ENCODE measurements at places on chromosomes 11 and 22. TPM values are rescaled to one million over a fixed set of nuclear protein-coding genes. Genes with fewer than 3 reads are reported as not detected.

The TRPC6 gene
- total RNA-seq = not detected

The TPBGL gene
- not detected for total RNA-seq

The OR8G5 gene
- 0.46 TPM for total RNA-seq

The DRD2 gene
- total RNA-seq = not detected

The MS4A5 gene
- not detected for total RNA-seq

The PRR5L gene
- total RNA-seq = 4.7 TPM

The MRGPRX3 gene
- not detected for total RNA-seq

GRCh38 chr11:95138448-95138847 is 48.8 kb downstream of the ENDOD1 start:
- H3K27ac ChIP-seq = no peak overlapping the region
- H3K4me3 ChIP-seq = no peak overlapping the region
- no peaks in the 10 kb centered on the region for H3K36me3 ChIP-seq

DNA sequence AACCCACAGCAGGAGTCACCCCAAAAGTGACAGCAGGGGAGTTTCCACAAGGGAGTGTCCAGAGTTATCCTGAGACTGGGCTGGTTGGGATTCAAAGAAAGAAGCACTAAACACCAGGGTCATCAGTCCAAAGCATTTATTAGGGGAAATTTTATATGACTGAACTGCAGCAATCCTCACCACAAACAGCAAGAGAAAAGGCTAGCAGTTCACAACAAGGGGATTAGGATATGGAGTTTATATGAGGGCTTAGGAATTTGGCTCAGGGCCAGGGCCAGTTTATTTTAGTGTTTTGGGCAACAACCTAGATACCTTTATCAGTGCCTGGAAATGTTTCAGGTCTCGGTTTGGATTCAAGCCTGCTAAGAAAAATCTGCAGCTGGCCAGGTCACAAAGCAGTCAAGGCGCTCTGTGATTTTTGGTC is 4.6 kb upstream of the TMEM126A start:
- H3K27me3 ChIP-seq = no peaks in the 10 kb centered on the region
- no peaks in the 10 kb centered on the region for H3K36me3 ChIP-seq
- H3K27ac ChIP-seq = no peak overlapping the region
- DNase-seq = peak; percentile 46
- H3K4me3 ChIP-seq = no peak overlapping the region

DNA sequence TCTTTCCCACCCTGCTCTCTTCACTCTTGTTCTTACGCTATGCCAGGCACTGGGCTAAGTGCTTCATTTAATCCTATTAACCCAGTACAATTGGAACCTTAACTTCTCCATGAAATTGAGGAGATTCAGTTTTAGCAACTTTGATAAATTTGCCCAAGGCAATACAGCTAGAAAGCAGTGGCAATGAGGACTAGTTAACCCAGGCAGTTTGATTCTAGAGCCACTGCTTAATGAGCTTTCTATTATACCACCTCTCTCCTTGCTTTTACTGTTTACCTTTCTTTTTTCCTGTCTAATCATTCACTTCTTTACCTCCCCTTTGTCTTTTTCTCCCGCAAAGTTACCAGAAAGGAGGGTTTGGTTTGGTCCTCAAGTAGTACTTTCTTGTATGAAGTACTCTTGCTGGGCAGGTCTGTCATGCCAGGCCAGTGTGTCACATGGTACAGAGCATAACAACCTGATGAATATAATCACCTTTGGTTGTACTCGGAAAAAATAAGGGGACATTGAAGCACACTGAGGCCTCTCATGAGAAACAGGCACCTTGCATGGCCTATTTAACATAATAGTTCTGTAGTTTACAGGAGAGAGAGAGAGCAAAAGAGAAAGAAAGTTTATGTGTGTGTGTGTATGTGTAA is 70.6 kb downstream of the PDHX start:
- peaks cover 6% of the 10 kb centered on the region for H3K36me3 ChIP-seq
- H3K4me3 ChIP-seq = no peak overlapping the region
- no peak for DNase-seq
- H3K27me3 ChIP-seq = no peaks in the 10 kb centered on the region

DNA sequence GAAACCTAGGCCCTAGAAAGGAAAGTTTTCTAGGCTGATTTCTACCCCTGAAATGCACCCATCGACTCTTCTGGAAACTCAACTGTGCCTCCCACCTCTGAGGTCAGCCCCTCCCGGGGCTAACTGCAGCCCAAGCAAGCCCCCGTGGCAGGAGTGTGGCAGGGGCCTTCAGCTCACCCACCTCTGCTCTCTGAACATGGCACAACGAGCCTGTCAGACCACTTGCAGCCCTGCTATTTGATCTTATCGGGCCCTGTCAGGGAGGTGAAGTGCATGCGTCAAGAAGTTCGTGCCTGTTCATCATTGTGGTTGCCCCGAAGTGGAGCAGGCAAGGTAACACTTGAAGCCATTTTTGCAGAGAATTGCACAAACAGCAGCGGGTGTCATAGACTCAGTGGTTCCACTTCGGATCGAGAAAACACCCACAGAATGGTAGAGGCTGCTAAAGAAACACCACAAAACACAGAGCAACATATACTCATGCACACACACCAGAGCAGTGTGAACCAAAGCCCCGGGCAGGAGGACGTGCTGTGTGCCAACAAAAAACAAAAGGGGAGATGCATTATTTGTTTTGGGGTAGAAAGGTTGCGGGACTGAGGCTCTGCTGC is 262.7 kb downstream of the ETS1 start:
- no peak overlapping the region for H3K4me3 ChIP-seq
- no peaks in the 10 kb centered on the region for H3K27me3 ChIP-seq
- no peak overlapping the region for H3K27ac ChIP-seq
- no peaks in the 10 kb centered on the region for H3K36me3 ChIP-seq
- DNase-seq = no peak

- H3K27me3 ChIP-seq = no peaks in the 10 kb centered on the region
- no peak within 1 kb of the TSS for H3K27ac ChIP-seq
- peak within 1 kb of the TSS; percentile 76 for H3K4me3 ChIP-seq
Measured at GRCh38 chr22:38467904-38468442, at the start of gene KDELR3. KDELR3 (plus strand) TSS chr22:38468096; CDS start chr22:38468234, 138 bp downstream.

DNA sequence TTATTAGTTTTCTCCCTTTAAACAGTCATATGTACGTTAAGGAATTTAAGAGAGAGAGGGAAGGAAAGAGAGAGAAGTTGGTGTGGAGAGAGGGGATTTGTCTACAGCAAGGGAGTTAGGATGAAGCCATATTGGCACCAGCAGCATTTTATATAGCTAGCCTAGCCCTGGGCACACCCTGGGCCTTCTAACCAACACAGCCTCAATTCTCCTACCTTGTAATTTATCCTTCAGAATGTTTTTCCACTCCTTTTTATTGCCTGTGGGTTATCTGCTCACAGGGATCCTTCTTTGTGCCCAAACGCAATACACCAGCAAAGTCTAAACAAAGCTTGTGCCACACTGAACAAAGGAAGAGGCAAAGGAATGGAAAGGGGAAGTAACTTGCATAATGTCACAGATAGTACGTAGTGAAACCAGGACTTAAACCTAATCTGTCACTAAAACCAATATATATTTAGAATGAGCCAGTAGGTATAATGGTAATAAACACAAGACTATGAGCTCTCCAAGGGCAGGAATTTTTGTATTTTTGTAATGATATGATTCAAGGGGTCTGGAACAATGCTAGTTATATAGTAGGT is 613.8 kb upstream of the TENM4 start:
- H3K4me1 ChIP-seq = no peaks in the 10 kb centered on the region
- no peak overlapping the region for H3K27ac ChIP-seq
- no peak overlapping the region for H3K4me3 ChIP-seq
- H3K27me3 ChIP-seq = no peaks in the 10 kb centered on the region
- no peak for DNase-seq

DNA sequence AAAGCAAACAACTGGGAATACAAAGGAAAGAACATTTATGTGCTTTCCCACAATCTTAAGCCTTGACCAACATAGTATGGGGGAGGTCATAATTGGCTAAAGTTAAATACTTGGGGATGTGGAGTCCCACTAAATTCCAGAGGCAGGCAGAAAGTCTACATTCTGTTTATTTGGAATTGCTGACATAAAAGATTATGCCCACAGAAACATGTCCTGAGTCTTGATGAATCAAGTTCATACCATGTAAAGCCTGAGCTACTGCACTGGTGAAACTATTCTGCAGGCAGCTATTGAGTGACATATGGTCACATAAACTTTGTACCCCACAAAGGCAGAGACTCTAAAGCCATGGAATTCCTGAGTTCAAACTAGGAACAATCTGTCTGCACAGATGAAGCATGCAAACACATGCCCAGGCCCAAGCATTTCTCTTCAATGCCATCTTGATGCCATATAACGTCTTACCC is 69.9 kb upstream of the CHRM4 start:
- no peaks in the 10 kb centered on the region for H3K4me1 ChIP-seq
- no peak overlapping the region for H3K27ac ChIP-seq
- H3K27me3 ChIP-seq = no peaks in the 10 kb centered on the region
- DNase-seq = no peak
- no peak overlapping the region for H3K4me3 ChIP-seq

DNA sequence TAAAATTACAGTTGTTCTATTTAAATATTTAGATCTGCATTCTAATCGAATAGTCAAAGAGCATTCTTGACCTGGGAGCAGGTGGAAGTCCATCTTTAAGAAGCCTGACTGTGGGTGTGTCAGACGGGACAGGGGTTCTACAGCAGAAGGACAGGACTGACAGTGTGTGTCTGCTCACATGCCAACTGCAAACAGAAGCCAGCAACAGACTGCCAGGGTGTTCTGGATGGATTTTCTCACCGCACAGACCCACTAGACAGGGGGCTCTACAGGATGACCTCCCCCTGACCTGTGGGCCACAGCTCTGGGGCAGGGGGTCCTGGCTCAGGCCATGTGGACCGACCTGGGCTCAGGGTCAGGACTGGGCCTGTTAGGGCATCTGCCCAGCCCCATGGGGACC is 22.8 kb upstream of the NAP1L4 start:
- H3K36me3 ChIP-seq = peaks cover 17% of the 10 kb centered on the region
- no peak overlapping the region for H3K4me3 ChIP-seq
- H3K27me3 ChIP-seq = no peaks in the 10 kb centered on the region
- H3K27ac ChIP-seq = no peak overlapping the region
- H3K4me1 ChIP-seq = no peaks in the 10 kb centered on the region

DNA sequence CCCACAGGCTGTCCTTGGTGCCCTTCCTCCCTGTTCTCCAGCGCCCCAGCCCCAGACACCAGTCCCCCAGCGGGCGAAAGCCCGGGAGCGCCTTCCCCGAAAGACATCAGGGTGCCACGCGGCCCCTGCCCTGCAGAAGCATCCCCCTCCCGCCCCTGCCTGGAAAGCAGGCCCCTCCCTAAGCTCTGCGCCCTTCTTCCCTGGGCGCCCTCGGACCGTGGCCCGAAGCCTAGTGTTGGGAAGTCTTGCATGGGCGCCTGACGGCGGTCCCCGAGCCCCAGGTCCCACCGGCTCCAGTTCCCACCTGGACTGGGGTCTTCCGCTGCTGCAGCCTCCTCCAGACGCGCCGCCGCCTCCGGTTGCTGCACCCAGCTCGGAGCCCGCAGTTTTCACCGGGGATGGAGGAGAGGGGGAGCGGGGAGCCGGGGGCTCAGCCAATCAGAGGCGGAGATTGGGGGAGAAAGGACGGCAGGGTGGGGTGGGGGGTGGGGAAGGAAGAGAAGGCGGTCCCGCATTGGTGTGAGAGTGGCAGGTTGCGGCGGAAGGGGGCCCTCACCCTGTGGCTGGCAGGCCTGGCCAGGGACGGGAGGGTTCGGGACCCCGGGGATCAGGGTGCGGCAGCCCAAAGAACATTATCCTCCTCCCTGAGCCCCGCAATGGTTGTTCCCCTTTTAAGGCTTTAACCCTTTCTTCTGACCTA is at the start of gene THY1:
TSS of gene THY1 (minus strand) at position 364 of the 700 bp plus-strand sequence. CDS start 2,267 bp downstream, outside the sequence.
- H3K36me3 ChIP-seq = no peaks in the 10 kb centered on the region
- peak within 1 kb of the TSS; percentile 41 for H3K4me3 ChIP-seq
- H3K27me3 ChIP-seq = no peaks in the 10 kb centered on the region
- DNase-seq = no peak

- no peaks in the 10 kb centered on the region for H3K4me1 ChIP-seq
- no peak overlapping the region for H3K27ac ChIP-seq
- no peaks in the 10 kb centered on the region for H3K36me3 ChIP-seq
- H3K4me3 ChIP-seq = no peak overlapping the region
- DNase-seq = no peak
- H3K27me3 ChIP-seq = no peaks in the 10 kb centered on the region
Measured at GRCh38 chr11:130819625-130820024, 96.7 kb downstream of the SNX19 start.

DNA sequence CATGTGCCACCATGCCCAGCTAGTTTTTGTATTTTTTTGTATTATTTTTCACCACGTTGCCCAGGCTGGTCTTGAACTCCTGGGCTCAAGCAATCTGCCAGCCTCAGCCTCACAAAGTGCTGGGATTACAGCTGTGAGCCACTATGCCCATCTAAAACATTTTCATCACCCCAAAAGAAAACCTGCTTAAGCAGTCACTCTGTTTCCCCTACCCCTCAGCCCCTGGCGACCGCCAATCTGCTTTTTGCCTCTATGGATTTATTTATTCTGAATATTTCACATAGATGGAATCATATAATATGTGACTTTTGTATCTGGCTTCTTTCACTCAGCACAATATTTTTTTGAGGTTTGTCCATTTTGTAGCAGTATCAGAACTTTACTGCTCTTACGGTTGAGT is 18.6 kb upstream of the P2RY2 start:
- no peaks in the 10 kb centered on the region for H3K36me3 ChIP-seq
- H3K27me3 ChIP-seq = no peaks in the 10 kb centered on the region
- peak overlapping the region; percentile 44 for H3K27ac ChIP-seq
- no peak for DNase-seq

GRCh38 chr11:6674862-6675261 is 8.3 kb downstream of the MRPL17 start:
- H3K4me3 ChIP-seq = no peak overlapping the region
- no peak overlapping the region for H3K27ac ChIP-seq
- H3K36me3 ChIP-seq = no peaks in the 10 kb centered on the region

- no peaks in the 10 kb centered on the region for H3K4me1 ChIP-seq
- H3K4me3 ChIP-seq = no peak overlapping the region
- no peaks in the 10 kb centered on the region for H3K27me3 ChIP-seq
- no peak overlapping the region for H3K27ac ChIP-seq
- H3K36me3 ChIP-seq = no peaks in the 10 kb centered on the region
Measured at GRCh38 chr11:7167976-7168740, 79.4 kb downstream of the RBMXL2 start.

DNA sequence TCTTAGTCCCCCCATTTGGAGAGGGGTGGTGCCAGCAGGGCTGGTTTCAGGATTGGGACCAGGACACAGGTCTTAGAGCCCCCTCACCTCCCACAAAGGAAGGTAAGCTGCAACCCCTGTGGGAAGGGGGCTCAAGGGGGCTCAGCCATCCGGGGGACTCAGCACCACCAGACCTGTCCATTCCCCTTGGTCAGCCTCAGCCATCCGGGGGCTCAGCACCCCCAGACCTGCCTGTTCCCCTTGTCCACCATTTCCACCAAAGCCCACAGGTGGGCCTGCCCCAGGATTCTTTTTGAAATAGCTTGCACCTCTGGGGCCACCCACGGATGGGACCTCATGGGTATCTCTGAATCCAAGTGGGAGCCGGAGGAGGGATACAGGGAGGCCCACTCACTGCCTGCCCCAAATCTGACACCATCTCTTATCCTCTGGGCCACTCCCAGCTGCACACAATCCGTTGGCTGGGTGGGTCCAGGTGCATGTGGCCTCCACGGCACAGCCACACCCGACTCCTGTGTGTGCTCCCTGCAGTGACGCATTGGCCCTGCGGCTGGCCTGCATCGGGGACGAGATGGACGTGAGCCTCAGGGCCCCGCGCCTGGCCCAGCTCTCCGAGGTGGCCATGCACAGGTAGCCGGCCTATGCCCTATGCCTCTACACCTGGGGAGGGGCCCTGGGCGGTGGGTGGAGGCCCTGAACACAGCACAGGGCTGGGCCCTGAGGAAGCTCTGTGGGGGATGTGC is 15.9 kb downstream of the MCAT start:
- peak; percentile 89 for DNase-seq
- H3K36me3 ChIP-seq = no peaks in the 10 kb centered on the region

Measured in PC-3 (cell line).